H1 (cell line): ENCODE measurements at places on chromosomes 5 and 9.

- DNase-seq = no peak
These were observed 82.4 kb downstream of the ARHGAP26 start for GRCh38 chr5:142852416-142853198.

GRCh38 chr5:126814721-126815404, 37.9 kb downstream of the LMNB1 start:
- no peak for DNase-seq

GRCh38 chr5:84119252-84119651, 265.4 kb downstream of the EDIL3 start:
- no peak for DNase-seq

DNA sequence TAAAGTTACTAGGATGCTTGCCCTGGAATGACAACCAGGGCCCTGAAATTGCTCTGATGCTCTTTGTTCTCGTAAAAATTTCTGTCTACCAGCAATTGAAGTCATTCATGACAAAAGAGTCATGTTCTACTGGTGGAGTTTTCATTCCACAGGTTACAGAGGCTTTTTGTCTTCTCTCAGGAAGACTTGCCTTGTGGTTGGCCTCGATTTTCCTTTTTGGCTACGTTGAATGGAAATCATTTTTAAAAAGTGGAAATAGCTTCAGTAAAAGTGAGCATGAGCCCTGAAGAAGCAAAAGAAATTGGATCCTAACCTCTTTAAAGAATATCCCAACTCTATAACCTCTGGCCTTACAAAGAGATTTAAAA, 255.2 kb downstream of the AOPEP start:
- DNase-seq = no peak

DNA sequence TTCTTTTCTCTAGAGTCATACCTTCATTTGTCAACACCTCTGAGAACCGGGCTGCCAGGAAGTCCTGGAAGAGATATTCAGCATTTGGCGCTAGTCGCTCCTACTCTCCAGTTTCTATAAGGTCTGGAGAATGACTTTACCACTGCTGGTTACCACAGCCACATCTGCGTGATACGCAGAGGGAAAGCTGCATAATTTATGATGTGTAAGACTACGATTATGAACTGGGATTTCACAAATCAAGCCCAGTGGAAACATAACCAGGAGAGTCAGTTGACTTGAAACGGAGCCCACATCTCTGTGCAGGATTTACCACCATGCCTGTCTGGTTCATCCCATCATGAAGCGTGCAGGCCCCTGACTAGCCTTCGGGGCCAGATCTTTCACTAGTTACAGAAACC, 72.6 kb downstream of the FGF1 start:
- no peak for DNase-seq

DNA sequence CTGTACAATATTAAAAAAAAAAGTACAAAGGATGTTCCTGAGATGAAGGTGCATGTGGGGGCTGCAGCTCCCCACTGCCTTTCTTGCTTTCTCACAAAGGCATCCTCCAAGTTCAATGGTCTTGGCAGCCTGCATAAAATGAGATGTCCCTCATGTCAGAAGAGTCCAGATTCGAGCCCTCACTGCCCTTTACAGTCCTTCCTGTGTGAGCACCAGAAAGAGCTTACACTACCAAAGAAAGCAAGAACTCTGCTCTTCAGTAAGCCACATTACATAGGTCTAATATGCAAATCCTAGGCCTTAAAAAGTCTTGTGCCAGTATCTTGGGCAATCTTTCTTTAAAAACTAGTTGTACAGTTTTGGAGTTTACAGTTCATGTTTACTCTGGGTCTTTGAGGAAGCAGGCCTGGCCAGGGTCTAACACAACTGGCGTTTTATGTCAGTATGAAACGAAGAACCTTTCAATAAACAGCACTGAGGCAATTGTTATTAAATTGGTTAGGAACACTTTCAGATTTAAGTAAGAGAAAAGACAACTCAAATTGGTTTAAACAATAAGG, 36.0 kb downstream of the CSF2 start:
- DNase-seq = no peak

DNA sequence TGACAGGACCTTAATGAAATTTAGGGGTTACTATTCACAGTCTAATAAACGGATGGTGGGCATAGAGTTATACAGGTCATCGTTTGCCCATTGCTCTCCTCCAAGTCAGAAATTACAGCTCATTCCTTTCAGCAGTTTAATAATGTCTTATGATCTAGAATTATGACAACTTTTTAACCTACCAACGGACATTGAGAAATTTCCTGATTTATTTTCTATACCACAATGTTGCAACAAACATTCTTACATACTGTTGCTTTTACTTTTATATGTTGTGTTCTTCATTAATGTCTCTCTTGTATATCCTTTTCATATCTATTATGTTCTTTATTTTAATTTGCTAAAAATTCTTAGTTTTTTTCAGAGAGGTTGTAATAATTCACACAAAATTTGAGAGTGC, 152.8 kb upstream of the PRLR start:
- DNase-seq = no peak

- DNase-seq = no peak
These were observed 44.7 kb upstream of the TMEM215 start for GRCh38 chr9:32738501-32739172.

GRCh38 chr9:131228988-131229387, 47.3 kb downstream of the FAM78A start:
- no peak for DNase-seq

DNA sequence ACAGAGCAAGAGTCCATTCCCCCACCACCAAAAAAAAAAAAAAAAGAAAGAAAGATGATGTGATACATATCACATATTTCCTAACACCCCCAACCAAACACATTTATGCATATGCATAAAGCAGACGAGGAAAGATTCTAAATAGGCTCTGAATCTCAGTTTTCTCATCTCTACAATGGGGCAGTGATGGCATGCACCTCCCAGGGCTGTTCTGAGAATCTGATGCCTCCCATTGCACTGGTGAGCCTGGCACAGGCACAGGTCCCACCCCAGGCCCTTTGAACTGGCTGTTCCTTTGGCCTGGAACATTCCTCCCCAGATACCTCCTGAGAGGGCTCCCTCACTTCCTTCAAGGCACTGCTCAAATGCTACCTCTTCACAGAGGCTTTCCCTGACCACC, 116.5 kb downstream of the C9orf50 start:
- no peak for DNase-seq

GRCh38 chr5:39361306-39361705, 3.0 kb downstream of the C9 start:
- no peak for DNase-seq

DNA sequence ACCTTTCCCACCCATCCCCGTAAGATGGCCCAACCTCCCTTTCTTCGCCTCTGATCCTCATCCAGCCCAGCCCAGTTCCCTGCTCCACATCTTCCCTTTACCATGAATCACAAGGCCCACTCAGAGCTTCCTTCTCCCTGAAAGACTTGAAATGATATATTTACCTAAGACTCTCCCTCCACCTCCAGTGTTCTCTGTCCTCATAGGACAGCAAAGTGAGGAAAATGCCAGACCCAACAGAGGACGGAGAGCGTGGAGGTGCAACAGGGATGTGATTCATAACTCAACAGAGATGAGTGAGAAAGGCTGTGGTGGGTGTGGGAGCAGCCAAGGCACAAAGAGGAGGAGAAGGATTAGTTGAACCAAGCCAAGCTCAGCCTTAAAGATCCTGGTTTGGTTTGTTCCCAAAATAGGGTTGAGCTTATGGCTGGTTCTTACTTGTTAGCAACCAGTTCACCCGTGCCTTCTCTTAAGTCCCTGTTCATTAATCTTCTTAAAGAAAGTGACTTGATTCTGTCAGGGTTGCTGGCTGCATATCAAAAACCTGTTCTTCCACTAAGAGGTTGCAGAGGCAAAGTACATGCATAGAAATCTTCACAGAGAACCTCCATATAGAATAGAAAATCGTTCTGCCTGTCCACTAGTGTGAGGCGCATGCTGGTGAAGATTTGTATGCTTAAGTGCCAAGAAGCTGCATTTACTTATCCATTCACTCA, 183.2 kb downstream of the ACTL7B start:
- no peak for DNase-seq

- DNase-seq = no peak
These were observed 31.0 kb downstream of the TMEM38B start for GRCh38 chr9:105725370-105725769.
